ENCODE measurements at places on chromosomes 5 and 9.

GRCh38 chr5:32323741-32324140, 11.0 kb upstream of the MTMR12 start:
- no peak for DNase-seq

GRCh38 chr5:173807181-173807655, 80.9 kb upstream of the CPEB4 start:
- DNase-seq = no peak

GRCh38 chr9:91307279-91307678, 54.4 kb downstream of the AUH start:
- DNase-seq = no peak

GRCh38 chr9:84139296-84140070, 158.9 kb downstream of the RMI1 start:
- DNase-seq = no peak

DNA sequence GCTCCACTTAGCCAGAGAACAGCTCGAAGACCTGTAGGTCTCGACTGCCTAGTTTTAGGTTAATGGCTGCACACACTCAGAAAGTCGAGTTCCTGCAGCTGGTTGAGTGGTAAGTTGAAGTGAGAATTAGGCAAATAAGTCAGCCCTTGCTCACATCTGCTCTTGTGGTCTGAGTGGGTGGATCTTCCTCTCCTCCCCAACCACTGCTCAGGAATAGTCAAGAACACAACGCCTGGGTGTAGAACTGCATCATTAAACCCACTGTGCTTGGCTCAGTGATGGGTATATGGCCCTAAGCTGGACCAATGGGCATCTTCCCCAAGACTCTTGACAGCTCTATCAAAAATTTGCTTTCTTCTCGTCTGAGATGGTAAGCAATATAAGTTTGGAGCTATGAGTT, 20.9 kb upstream of the ADAM19 start:
- no peak for DNase-seq

DNA sequence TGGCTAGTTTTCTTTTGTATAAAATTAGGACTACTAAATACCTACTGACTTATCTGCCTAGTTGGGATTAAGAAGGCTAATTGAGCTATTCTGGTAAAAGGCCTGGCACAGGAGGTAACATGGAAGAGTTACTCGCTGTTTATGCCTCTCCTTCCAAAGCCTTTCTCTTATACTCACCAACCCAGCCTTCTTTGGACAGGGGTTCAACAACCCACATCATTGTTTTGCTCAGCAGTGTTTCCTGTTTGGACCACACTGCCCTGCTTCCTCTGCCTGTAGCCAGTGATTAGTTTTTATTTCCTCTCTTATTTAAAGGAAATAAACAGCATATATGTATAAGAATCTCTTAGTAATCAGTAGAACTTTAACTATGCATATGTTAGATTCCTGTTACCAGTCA, 85.1 kb upstream of the TLX3 start:
- DNase-seq = no peak

DNA sequence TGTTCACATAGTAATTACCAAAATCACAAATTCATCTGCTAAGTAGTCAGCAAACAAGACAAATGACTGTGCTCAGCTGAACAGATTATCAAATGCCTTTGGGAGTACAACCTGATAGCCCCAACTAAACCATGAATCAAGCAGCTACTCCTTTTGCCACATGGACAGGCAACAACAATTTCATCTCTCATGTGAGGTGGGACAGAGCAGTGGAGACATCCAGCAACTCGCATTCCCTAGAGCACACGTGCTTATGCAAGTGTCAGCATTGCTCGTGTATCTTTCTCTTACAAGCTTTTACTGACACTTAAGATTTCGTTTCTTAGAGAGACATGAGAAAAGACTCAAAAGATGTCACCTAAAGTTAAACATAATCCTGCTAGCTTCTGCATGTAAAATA, 42.7 kb upstream of the PPP2R2B start:
- no peak for DNase-seq

DNA sequence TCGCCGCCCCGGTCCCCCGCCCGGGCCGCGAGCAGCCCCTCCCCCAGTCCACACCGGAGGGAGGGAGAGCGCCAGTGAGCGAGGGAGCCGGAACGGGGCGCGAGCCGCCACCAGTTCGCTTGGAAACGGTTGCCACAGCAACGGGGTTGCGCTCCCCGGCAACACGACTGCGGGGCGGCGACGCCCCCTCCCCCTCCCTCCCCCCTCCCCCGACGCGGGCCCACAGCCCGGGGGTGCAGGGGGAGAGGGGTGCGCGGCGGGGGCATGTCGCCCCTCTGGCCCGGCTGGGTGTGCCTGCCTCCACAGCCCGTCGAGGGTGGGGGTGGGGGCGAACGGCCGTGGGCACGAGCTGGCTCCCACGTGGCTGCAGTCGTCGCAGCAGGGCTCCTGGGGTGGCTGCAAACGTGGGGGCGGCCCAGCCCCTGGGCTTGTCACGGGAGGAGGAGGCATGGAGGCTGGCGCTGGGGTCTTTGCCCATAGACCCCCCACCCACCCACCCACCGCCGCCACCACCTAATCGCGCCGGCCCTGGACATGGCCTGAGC, 524 bp downstream of the PRR7 start:
- peak; percentile 55 for DNase-seq

DNA sequence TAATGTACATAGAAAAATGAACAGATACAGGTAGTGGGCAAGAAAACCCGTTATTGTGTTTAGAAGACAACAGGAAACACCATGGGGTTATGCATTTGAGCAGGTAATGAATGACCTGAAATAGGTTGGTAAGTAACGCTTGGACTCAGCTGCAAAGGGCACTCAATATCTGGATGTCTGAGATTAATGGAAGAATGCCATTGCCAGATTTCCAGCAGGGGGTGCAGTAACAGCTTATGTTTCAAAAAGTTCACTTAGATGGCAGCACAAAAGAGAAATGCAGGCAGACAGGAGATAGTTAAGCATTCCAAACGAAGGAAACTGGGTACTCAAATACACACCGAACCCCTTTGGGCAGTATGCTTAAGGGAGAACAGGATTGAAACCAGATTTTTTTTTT, 285.5 kb upstream of the VLDLR start:
- DNase-seq = no peak

DNA sequence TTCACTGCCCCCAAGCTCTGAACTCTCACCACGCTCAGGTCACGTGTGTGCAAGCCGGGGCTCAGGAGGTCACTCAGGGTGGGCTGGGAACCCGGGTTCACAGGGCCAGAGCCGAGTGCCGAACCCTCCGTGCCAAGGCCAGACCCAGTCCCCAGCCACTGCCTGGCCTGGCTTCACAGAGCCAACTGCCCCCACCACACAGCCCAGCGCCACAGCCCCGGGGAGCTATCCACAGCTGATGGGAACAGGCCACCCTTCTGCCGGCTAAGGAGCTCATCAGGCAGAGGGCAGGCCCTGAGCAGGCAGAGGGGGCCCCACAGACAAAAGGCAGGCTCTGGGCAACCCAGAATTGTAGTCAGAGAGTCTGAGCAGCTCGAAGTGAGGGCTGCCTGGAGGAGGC, 117.0 kb downstream of the VAV2 start:
- no peak for DNase-seq

All from activated CD4-positive, alpha-beta T cell treated with anti-CD3 and anti-CD28 coated beads, Interleukin-2, amount 50 U/mL, for 4 hours (primary cell).